NCI-H1436 (cell line): ENCODE measurements at places on chromosomes 2 and 18.

GRCh38 chr18:7394050-7394659, 163.3 kb downstream of the LRRC30 start:
- no peak for DNase-seq

DNA sequence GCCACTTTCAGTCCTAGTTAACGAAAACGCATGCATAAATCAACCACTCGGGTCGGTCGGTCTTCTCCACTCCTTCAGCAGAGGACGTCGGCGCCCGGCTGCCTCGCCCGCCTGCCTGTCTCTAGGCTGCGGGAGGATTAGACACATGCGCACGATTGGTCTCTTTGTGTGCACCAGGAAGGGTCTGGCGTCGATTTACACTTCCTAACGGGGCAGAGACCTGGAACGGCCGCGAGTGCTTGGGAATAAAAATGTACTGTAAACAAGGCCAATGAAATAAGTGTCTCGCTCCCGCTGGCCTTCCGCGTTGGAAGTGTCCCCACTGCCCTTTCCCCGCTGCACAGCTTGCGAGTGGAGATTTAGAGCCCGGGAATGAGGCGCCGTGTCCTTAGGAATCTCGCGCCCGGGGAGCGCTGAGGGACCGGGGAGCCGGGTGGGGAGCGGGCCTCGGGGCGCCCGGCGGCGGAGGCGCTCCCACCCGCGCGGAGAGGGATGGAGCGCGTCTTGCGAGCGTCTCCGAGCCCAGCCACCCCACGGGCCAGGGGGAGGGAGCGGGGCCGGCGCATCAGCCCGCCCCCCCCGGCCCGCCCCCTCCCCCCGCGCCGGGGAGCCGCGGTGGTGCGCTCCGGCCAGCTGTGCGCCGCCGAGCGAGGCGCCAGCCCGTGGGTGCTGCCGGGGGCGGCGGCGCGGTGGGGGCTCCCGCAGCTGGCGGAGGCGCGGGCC, at the start of gene DOK6:
TSS of gene DOK6 (plus strand) at position 636 of the 723 bp plus-strand sequence.
- peak; percentile 65 for DNase-seq

DNA sequence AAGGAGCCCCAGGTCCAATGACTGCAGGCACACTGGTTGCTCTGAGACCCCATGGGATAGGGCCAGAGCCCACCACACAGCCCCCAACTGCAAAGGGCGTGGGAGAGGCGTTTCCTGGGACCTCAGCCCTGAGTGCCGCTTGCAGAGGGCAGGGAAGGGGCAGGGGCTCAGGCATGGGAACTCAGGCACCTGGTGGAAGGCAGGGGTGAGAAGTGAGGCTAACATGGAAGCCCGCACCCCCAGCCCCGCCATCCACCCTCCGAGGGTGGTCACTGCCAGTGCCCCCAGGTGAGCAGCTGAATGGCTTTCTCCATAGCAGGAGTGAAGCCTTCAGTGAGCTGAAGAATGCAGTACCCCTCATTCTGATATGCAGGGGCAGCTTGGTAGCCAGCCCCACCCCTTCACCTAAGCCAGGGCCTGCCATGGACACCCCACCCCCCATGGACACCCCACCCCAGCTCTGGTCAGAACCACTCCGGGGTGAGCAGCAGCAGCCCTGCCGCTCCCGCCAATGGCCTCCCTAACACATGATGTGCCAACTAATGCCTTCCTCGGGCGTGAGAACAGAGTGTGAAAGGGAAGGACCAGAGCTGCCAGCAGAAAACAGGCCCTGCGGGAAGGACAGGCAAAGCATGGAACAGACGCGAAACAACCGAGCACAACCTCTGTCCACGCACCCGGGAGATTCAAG, 6.6 kb downstream of the KIF1A start:
- no peak for DNase-seq

GRCh38 chr18:71028285-71028762, 739.5 kb downstream of the SOCS6 start:
- DNase-seq: no peak

DNA sequence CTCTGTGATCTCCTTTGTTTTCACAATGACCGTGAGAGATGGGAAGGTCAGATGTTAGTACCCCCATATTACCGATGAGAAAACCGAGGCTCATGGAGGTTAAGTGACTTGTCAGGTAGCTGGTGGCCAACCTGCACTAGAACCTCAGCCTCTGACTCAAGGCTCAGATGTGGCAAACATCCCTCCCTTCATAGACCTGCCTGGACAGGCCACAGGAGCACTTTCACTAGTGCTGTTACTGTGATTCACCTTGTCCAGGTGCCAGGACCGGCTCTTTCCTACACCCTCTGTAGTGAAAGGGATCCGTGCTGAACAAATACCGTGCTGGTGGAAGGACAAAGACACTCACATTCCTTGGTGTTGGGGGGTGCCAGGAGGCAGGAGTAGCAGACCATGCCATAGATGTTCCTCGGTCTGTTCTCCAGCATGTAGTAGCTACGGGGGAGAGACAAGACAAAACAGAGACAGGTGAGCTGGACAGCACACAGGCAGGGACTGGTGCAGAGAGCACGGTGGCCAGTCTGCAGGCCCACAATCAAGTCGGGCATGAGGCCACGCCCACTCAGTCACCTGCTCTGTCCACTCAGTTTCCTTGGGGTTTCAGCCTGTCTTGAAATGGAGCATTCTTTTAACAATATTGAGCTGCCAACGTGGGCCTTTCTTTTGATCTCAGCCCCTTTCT, 65.9 kb downstream of the EDAR start:
- no peak for DNase-seq

DNA sequence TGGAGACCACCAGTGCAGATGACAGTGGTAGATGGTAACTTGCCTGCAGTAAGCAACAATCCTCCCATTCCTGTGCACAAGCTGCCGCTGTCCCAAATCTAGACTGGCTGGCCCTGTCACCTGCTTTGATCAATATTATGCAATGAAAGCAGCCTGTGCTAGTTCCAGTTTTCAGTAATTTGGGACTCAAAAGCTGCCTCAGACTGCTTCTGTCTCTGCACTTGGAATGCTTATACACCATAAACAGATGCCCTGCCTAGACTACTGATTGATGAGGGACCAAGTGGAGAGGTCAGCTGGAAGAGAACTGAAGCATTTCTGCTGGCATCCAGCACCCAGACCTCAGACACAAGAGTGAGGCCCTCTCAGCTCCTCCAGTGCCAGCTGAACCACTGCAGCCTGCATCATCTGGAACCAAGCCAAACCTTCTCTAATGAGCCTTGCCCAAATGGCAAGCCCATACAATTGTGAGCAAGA, 24.9 kb downstream of the CCBE1 start:
- DNase-seq: peak; percentile 73

DNA sequence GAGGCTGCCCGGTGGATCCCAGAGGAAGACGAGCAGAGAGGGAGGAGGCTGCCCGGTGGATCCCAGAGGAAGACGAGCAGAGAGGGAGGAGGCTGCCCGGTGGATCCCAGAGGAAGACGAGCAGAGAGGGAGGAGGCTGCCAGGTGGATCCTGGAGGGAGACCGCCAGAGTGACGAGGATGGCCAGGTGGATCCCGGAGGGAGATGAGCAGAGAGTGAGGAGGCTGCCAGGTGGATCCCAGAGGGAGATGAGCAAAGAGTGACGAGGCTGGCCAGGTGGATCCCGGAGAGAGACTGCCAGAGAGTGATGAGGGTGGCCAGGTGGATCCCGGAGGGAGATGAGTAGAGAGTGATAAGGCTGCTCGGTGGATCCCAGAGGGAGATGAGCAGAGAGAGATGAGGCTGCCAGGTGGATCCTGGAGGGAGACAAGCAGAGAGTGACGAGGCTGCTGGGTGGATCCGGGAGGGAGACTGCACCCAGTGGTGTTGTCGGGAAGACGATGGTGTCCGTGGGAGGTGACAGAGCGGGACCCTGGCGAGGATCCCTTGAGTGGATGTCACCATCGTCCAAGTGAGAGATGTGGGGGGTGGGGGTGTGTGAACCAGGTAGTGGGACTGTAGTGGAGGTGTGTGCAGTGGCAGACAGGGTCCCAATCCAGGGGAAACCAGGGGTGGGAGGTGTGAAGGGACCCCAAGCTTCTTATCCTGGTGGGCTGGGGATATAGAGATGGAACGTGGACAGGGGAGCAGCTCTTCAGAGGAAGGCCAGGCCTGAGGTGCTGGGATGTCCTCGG, 22.3 kb downstream of the DCDC2C start:
- no peak for DNase-seq

- no peak for DNase-seq
Measured at GRCh38 chr18:6521803-6522418, 107.2 kb upstream of the L3MBTL4 start.
